Neural crest cell (in vitro differentiated cells): ENCODE measurements at places on chromosomes 6 and 20. TPM values are rescaled to one million over a fixed set of nuclear protein-coding genes. Genes with fewer than 3 reads are reported as not detected.

DNA sequence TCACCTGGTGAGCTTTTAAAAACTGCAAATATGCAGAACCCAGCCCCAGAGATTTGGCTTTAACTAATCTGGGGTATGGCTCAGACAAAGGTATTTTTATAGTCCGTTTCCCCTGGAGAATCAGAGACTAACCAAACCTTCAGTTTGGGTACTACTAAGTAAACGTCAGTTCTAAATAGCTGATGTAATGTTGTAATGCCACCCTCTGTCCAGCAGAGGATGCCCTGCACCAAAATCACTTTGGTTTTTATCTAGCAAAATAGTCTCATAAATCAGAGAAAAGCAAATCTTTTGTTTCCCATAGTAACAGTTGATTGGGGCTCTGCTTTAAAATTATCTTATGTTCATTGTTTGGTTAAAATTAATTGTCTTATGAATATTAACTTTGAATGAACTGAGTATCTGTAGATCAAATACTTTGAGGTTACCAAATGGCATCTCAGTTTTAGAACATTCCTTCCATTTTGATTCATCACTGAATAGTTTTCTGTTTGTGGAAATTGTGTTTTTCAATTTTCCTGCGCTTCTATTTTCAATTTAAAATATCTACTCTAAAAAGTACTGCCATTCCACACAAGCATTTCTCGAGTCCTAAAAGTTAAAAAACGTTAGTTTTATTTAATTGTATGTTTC is 278.3 kb upstream of the PLCB4 start:
- peak; percentile 43 for DNase-seq

- DNase-seq, result no peak
Observed at GRCh38 chr6:144710207-144710606, 425.1 kb downstream of the UTRN start.

GRCh38 chr6:81071121-81071520 is 681.4 kb downstream of the TENT5A start:
- DNase-seq, result no peak

BTNL2 gene
- not detected in 2 replicates for total RNA-seq

DNA sequence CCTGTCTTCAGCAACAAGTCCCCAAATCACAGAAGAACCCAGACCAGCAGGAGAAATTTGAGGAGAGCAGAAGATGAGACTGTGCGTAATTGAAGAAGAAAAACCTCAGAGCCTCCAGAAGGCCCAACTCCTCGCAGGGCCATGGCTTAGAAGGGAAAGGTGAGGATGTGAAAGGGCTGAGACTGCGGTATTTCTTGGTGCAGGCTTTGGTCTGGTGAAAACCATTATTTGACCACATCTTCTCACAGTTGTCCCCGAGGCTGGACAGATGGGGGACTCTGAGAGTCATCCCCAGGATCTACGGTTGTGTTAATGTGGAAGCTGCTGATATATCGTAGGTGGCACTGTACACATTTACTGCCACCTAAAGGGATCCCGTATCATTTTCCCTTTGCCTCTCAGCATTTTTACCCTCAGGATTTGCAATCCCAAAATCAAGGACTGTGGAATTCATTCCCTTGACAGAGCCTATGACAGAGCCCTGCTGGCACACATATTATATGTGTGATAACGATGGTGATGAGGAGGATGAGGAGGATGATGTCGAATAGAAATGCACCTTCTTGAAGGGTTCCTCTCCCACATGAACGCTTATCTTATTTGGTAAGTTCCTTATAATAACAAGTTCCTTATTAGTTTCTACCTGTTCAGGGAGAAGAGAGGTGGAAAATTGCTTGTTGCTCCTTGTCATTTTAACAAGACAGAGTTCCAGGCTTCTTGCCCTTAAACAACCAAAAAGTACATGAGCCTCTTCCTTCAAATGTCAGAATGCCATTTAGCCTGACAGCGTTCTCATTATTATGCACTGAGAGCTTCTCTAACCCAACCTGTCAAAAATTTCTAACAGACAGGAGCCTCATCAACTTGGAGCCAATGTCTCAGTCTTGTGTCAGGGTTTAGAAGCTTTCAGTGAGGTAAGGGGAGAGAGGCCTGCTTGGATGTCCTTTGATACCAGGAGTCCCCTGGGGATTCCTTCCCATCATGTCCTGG is 135.8 kb downstream of the PXDC1 start:
- no peak for DNase-seq

GRCh38 chr6:149268768-149269167 is 48.7 kb upstream of the TAB2 start:
- DNase-seq, result no peak

FAM209A gene
- 0.42 and 0.50 TPM in 2 replicates for total RNA-seq

DNA sequence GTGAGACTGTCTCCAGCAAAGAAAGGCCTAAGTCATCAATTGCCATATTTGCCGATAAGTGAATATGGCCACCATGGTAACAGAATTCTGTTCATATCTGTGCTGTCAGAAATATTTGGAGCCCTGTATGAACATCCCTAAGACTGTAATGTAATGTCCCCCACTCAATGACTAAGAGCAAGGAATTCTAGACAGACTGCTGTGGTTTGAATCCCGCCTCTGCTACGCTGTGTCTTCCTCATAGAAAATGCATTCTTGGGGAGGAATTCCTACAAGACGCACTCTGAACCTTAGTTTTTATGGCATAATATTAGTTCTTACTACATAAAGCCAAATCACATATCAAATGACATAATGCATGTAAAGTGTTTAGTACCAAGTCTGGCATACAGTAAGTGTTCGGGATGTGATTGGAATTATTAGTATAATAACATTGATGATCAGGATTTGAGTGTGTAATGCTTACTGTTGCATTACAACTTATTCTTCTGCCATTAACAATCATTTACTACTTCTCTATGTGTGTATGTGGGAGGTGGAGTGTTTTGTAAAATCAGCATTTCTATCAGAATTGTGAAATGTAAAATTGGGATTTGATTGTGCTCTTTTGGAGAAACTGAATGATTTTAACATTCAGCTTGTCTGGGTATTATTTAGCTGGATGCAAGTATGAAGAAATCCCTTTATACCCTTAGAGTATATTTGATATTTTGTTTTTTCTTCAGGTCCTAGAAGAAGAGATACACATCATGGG is 103.0 kb downstream of the OLIG3 start:
- no peak for DNase-seq

DNA sequence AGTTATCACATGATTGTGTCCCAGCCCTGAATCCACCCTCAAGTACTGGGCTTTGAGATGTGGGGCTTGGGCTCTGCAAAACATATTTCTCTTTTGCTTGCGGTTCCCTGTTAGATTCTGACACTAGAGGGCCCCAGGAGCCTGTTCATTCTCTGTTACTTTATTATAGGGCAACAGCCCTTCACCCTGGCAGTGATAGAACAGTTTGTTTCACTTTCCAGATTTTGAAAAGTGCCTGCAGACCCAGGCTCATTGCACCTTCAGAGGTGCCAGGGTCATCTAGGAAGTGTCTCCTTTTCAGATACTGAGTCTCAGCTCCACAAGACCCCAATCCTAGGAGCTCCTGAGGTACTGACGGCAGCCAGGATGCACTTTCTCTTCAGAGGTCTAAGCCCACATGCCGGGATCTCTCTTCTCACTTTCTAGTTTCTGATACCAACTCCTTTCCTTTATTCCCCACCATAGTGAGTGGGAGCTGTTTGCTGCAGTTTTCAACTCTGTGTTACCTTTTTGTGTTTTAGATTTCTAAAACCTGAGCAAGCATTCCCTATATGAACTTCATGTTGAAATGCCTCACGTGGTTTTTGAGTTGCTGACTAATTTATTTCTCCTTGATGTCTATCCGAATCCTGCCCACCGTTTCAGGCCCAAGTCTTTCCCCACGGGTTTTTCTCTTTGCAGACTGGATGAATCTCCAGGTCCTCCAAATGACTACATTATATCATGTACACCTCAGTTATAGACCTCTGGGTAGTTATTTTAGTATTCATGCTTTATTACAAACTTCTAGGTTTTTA is 10.9 kb downstream of the ABT1 start:
- DNase-seq, result peak; percentile 46

PGC gene
- total RNA-seq, result not detected in 2 replicates
